ENCODE measurements at places on chromosomes 5 and 9.

DNA sequence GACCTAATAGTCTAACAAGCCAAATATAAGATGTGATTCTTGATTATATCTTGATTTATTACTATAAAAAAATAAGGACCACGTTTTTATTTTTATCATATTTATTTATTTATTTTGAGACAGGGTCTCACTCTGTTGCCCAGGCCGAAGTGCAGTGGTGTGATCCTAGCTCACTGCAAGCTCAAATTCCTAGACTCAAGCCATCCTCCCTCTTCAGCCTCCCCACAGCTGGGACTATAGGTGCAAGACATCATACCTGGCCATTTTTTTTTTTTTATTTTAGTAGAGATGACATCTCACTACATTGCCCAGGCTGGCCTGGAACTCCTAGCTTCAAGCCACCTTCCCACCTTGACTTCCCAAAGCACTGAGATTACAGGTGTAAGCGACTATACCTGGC lies 61.0 kb upstream of the LARP1 start:
- DNase-seq = no peak

DNA sequence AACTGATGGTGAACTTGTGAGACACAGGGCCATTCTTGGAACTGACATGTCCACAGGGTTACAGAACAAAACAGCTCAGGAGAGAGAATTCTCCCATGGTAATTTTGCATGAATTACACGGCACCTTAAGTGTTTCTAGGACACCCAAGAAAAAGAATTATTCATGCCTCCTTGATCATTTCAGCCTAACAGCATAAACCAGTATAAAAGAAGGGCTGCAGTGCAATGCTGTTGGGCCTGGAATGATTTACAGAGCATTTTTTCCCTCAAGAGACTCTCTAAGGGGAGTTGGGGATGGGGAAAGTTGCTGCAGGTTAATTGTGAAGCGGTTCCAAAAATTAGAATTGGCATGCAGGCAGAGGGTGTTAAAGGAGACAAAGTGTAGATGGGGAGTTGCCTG lies 136.4 kb upstream of the FBXL7 start:
- no peak for DNase-seq

GRCh38 chr9:135218331-135219225 lies 131.1 kb downstream of the OLFM1 start:
- DNase-seq = no peak

DNA sequence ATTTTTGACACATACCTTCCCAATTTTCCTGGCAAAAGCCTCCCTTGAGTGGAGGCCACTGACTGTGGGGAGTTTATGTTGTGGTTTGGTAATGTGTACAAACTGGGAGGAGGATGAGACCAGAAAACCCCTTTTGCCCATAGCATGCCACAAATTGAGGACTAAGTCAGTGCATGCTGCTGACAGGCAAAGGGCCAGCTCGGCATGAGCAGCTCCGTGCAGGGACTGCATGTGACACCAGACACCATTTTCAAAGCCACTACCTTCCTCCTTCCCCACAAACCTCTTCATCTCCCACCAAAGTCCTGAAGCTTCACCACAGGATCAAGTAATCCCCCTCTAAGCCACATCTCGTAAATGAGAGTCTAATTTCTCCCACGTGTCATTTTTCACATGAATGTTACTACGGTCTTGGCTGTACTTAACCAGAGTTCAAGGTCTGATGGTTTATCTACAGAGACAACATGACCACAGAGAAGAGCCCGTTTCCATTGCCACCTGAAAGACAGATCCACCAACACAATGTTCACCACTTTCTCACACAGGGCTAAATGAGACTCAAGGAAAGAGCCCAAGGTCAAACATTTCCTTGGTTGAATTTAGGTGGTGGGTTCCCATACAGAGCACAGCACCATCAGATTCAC lies 106.5 kb downstream of the NFIB start:
- DNase-seq = no peak

DNA sequence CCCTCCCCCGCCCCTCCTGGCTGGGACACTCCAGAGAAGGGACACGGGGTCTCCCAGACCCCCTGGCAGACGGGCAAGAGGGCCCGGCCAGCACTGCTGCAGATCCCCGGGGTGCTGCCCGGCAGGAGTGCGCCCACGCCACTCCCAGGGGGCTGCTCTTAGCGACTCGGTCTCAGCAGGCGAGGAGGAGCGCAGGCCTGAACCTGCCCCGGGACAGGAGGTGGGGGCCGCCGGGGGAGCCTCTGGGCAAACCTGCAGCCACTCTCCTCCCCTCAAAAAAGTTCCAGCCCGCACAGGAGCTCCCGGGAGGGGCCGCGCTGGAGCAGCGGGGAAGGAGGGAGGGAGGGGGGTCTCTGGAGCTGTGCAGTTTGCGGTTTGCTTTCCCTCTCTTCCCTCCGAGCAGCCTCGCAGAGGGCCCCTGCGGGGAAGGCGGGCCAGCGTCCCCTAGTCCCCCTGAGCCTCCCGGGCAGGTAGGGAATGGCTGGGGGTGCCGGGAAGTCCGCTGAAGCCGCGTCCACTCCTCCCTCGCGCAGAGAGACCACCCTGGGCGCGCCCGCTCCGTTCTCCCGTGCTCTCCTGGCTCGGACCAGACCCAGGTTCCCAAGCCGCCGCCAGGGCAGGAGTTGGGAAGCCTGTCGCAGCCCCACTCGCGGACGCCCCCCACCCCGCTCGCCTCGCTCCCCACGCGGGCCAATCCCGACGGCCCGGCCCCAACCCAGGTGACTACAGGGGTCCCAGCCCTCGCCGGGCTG lies 44.2 kb downstream of the NACC2 start:
- no peak for DNase-seq

- no peak for DNase-seq
Measured at GRCh38 chr5:57940236-57940635, 457.6 kb upstream of the ACTBL2 start.

DNA sequence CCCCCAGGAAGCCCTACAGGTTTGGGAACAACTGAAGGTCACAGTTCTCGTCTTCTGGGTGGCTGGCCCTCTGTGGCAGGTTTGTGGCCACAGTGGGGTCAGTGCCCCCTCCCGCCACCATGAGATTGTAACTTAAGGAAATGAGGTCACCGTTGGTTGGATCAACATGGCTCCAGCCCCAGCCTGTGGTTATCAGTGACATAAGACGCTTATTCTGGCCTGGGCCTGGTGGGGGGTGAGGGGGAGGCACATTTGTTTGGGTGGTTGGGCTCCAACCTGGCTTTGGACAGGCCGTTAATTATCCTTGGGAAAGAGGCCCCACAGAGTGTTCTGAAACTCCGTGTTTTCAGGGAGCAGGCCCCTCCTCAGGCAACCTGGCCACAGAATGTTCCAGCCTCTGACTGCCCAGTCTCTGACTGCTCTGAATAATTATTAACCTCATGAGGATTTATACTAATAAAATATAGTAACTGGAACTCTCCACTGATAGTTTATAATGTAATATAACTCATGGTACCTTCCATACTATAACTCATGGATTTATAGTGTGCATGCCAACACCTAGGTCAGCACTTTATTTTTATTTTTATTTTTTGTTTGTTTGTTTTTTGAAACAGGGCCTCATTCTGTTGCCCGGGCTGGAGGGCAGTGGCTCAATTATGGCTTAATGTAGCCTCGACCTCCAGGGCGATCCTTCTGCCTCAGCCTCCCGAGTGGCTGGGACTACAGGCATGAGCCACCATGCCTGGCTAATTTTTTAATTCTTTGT lies 58.0 kb upstream of the RPL26L1 start:
- no peak for DNase-seq

GRCh38 chr5:57696825-57697570 lies 214.4 kb upstream of the ACTBL2 start:
- DNase-seq = no peak

DNA sequence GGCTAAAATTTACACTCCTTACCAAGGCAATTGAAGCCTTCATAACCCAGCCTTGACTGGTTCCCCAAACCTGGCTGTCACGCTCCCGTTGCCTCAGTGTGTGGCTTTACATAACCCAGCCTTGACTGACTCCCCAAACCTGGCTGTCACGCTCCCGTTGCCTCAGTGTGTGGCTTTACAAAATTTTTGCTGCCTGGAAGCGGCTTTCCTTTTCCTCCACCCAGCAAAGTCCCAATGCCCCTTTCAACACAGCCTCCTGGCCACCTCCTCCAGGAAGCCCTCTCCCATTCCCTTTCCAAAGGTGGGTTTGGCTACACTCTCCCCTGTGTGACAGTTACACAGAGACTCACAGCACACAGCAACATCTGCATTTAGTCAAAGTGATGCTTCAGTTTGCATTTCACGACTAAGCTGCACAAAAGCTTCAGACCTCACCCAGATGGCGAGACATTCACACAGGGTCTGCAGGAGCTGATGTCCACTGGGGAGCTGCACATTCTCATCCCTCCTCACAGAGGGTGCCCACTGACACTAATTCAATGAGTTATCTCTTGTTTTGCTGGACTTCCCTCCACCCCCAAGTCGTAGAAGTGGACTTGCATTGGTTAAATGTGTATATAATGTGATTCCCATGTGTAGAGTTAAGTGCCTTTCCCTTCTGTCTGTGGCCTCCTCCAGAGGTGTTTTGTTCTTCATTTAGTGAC lies 156.6 kb upstream of the PHYKPL start:
- DNase-seq = no peak

- no peak for DNase-seq
Measured at GRCh38 chr5:130035388-130035787, 131.1 kb downstream of the CHSY3 start.

- DNase-seq = no peak
Measured at GRCh38 chr5:81544351-81545018, 150.6 kb upstream of the ACOT12 start.

DNA sequence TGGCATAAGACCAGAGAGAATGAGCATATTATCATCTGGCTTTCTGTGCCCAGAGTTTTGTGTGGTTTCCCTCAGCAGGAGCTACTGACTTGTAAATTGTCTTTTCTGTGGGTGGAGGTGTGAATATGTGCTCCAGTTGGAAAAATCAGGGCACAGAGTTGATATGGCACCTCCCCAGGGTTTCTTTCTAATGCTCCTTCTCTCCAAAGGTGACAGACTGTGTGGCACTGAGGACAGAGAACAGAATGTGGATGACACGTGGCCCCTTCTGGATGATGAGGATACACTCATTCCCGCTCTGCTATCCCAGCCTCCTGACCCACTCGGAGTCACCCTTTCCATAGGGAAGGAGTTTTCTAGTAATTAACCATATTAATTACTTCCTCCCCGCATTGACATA lies 221.0 kb downstream of the ICE1 start:
- DNase-seq = no peak

DNA sequence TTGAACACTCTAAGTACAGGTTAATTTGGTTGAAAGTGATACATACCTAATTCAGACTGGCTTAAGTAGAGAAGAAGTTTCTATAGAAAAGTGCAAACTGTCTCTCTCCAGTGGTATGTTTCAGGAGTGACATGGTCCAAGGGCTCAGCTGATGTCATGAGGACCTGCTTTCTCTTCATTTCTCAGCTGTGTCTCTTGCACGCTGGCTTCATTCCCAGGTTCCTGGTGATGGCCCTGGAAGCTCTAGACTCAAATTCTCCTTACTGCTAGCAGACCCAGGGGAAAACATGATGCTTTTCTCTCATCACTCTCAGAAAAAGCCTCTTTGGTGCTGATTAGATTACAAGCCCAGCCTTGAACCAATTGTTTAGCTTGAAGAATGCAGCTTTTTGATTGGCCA lies 211.9 kb upstream of the CLINT1 start:
- no peak for DNase-seq

GRCh38 chr9:127194881-127195713 lies 69.5 kb upstream of the GARNL3 start:
- DNase-seq = no peak

DNA sequence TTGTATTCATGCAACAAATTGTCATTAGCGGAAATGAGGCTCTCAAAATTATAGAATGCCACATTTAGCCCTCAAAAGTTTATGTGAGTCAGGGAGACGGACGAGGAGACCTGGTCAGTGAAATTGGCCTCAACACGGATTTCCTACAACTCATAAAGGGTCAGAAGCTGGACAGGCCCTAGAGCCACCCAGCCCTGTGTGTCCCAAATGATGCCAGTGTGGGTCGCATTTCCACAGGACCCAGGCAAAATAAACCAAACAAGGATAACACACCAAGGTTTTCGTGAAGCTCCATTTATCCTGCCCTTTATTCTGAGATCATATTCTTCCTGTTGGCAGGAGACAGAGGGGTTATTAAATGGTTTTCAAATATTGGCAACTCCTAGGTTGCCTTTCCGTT lies 72.0 kb upstream of the COL5A1 start:
- no peak for DNase-seq

DNA sequence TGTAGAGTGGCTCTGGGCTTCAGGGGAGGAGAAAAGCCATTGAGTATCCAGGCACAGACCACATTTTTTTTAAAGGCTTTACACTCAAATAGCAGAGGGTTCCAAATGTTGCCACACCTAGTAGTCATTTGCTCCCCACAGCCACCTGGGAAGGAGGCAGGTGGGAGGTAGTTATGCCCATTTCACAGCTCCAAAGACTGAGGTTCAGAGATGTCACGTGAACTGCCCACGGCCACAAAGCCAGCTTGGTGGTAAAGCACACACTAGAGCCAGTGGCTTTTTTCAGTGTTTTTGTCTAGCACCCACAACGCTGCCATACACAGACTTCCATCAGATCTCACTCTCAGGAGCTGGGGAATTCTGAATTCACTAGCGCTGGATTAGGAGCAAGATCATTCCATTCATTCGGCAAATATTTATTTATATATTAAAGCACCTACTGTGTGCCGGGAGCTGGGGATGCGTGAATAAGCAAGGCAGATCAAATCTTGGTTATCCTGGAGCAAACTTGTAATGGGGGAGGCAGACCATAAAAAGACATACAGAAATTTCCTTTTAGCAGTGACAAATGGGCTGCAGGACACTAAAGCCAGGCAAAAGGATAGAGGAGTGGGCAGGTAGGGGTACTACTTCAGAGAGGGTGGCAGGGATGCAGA lies 7.4 kb downstream of the WHRN start:
- no peak for DNase-seq

DNA sequence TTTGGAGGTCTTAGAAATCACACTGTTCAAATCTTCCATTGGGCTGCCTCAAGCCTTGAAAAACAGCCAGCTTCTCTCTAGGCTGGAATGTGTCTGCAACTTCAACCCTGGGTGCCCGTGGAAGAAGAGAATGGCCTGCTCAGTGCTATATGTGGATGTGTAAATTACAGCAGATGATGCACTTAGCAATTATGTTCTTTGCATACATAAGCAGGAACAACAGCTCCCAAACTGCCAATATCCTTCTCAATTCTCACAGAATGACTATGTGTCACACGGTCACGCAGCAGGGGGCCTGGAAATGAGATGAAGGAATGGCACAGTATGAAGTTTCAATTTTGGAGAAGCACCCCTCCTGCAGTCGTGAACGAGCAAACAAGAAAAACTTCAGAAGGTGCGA lies 175.2 kb upstream of the SMARCA2 start:
- no peak for DNase-seq

DNA sequence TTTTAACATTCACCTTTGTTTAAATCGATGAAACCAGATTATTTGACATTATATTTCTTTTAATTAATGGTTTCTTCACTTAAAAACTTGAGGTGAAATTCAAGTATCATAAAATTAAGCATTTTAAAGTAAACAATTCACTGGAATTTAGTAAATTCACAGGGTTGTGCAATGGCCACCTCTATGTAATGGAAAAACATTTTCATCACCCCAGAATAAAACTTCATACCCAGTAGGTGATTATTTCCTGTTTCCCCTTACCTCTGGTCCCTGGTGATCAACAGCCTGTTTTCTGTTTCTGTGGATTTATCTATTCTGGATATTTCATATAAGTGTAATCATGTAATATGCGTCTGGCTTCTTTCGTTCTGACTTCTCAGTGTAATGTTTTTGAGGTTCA lies 27.2 kb downstream of the HSPA4 start:
- no peak for DNase-seq

Measured in activated CD8-positive, alpha-beta memory T cell treated with anti-CD3 and anti-CD28 coated beads for 48 hours (primary cell).